NCI-H2029 (cell line): ENCODE measurements at places on chromosomes 7 and 10.

GRCh38 chr7:12221414-12221813 is 10.3 kb downstream of the TMEM106B start:
- DNase-seq = no peak

GRCh38 chr10:79441433-79441832 is 4.0 kb downstream of the ZCCHC24 start:
- no peak for DNase-seq

DNA sequence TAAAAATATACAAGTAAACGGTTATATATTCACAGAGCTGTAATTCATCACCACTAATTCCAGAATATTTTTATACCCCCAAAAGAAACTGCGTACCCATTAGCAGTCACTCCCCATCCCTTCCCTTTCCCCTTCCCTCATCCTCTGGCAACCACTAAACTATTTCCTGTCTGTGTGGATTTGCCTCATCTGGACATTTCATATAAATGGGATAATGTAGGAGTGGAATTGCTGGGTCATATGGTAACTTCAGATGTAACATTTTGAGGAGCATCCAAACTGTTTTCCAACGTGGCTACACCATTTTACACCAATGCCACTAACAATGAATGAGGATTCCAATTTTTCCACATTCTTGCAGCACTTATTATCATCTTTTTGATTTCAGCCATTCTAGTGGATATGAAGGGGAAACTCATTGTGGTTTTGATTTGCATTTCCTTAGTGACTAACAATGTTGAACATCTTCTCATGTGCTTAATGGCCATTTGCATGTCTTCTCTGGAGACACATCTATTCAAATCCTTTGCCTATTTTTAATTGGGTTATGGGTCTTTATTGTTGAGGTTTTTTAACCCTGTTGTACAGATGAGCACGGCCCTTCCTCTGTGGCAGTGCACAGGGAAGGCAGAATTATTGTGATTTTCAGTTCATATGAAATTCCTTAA is 79.2 kb downstream of the RBM20 start:
- no peak for DNase-seq

GRCh38 chr10:54866666-54867065 is 65.6 kb upstream of the PCDH15 start:
- no peak for DNase-seq
